Keratinocyte (primary cell): ENCODE measurements at places on chromosomes 3 and 15. TPM values are rescaled to one million over a fixed set of nuclear protein-coding genes. Genes with fewer than 3 reads are reported as not detected.

- H3K27ac ChIP-seq = no peak overlapping the region
- H3K4me1 ChIP-seq = no peaks in the 10 kb centered on the region
- H3K4me3 ChIP-seq = no peak overlapping the region
Observed at GRCh38 chr15:96699871-96700401, 369.4 kb downstream of the NR2F2 start.

GRCh38 chr3:171378586-171378985 is 81.6 kb downstream of the TNIK start:
- no peak for DNase-seq
- H3K27me3 ChIP-seq = no peaks in the 10 kb centered on the region
- H3K36me3 ChIP-seq = no peaks in the 10 kb centered on the region
- no peak overlapping the region for H3K27ac ChIP-seq
- peaks cover 22% of the 10 kb centered on the region for H3K4me1 ChIP-seq
- no peak overlapping the region for H3K4me3 ChIP-seq

DNA sequence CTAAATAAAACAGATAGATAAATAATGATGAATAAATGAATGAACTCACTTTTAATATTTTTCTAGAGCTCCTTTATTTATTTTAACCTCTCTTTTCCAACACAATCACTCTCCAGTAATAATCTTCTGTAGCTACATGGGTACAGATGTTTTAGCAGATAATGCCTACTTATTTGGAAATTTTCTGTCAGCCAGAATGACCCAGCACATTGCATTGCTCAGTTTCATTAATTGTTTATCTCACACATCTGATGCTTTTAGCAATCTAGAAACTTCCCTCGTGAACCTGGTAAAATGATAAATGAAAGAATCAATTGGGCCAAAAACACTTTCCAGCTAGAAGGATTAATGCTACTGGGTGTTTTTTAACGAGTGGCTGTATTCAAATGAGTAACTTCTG is 14.9 kb upstream of the MYH15 start:
- no peaks in the 10 kb centered on the region for H3K36me3 ChIP-seq
- no peak for DNase-seq
- H3K27ac ChIP-seq = no peak overlapping the region
- no peak overlapping the region for H3K4me3 ChIP-seq
- H3K4me1 ChIP-seq = no peaks in the 10 kb centered on the region

DNA sequence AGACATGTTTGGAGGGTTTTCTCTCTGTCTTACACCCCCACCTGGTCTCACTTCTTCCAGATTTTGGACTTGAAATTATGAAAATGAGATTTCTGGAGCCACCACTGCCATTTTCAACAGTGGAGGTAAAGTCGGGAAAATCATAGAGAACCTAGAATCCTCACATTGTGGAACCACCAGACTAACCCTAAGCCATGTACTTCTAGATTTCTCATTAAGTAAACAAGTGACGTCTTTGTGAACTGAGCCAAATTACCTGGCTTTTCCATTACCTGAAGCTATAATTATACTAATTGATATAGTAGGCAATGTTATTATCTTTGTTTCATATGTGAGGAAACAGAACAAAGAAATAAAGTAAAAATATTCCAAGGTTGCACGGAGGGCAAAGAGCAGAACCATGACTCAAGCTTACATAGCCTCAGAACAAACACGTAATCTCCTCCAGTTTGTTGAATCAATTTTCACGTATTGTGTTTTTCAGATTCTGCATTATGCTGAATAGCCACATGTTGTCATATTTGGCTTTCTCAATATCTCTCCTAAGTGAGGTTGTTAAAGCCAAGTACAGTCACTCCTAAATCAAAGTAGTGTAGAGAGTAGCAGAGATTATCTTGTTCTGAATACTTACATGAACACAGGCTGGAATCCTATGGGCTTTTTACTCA is 101.3 kb upstream of the CMC1 start:
- H3K27ac ChIP-seq = no peak overlapping the region
- no peak for DNase-seq
- H3K36me3 ChIP-seq = no peaks in the 10 kb centered on the region
- peaks cover 2% of the 10 kb centered on the region for H3K27me3 ChIP-seq
- no peaks in the 10 kb centered on the region for H3K4me1 ChIP-seq

DNA sequence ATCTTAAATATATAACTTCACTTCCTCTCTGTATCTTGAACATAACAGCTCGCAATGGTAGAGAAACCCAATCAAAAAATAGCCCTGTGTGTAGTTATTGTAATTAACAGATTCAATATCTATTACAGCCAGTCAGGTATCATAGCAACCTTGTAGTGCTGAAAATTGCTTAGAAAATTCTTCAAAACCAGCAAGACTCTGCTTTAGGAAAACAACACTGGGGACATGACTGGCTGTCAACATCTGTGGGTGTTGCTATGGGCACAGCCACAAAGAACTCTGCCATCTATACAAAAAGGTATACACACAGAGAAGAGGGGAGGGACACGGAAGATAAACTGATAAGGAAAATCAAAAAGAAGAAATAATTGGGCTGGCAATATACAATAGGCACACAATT is 101.2 kb downstream of the WDR72 start:
- no peaks in the 10 kb centered on the region for H3K36me3 ChIP-seq
- H3K27me3 ChIP-seq = no peaks in the 10 kb centered on the region
- no peak for DNase-seq
- no peak overlapping the region for H3K27ac ChIP-seq
- H3K4me1 ChIP-seq = no peaks in the 10 kb centered on the region

DNA sequence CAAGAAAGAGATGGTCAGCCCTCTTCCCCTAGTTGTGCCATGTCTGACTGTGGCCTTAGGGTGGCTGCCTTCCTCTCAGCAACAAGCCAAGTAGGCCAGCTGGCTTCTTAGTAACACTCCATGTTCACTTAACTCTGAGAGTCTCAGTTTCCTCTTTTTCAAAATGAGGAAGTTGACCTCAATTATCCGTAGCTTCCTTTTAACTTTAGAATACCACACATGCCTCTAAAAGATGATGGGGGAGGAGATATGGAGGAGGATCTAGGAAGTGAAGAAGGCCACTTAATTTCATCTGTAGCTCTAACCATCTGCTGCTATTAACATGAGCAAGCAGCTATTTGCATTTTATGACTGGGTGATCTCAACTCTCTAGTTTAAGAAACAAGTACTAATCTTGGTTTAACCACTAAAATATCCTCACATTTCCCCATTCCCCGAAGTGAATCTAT is 32.9 kb downstream of the CD200R1L start:
- H3K36me3 ChIP-seq = no peaks in the 10 kb centered on the region
- no peaks in the 10 kb centered on the region for H3K27me3 ChIP-seq
- no peak overlapping the region for H3K27ac ChIP-seq

DNA sequence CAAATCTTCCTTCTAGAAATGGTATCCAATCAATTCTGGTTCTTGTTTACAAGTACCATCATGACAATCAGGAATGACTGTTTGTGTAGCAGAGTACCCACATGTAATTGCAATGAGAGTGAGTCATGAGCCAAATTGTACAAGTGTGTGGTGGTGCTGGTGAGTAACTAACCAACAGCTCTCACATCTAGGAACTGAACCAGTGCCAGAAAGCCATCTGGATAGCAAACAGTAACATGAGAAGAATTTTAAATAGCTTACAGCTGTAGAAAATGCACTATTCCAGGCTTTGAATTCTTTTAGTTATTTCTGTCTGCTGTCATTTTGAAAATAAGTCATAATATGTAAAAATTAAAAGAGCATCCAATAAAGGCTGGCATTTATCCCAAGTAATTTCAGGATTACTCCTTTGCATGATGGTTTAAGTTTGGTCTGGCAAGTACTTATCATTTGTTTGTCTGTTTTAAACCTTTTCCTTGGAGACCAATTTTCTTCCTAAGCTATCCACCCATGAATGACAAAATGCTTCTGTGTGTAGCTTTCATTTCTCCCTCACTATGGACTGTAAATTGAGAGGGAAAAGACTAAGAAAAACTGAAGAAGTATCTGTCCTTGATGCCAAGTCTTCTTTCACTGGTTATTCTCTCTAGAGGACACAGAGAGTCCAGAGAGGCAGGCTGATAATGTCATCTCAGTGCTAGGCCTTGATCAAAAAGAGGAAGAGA is 60.0 kb downstream of the PIK3CB start:
- H3K4me1 ChIP-seq = peaks cover 27% of the 10 kb centered on the region
- peaks cover 3% of the 10 kb centered on the region for H3K36me3 ChIP-seq
- peak; percentile 91 for DNase-seq
- H3K4me3 ChIP-seq = no peak overlapping the region

GRCh38 chr15:88693191-88693590 is 54.4 kb downstream of the ISG20 start:
- H3K4me3 ChIP-seq = no peak overlapping the region
- no peak for DNase-seq
- H3K36me3 ChIP-seq = no peaks in the 10 kb centered on the region
- no peak overlapping the region for H3K27ac ChIP-seq

GRCh38 chr3:150345021-150345538 is 63.0 kb upstream of the TSC22D2 start:
- H3K4me3 ChIP-seq = peak overlapping the region; percentile 26
- peak overlapping the region; percentile 88 for H3K27ac ChIP-seq
- H3K27me3 ChIP-seq = no peaks in the 10 kb centered on the region
- peaks cover 61% of the 10 kb centered on the region for H3K4me1 ChIP-seq
- no peaks in the 10 kb centered on the region for H3K36me3 ChIP-seq
- DNase-seq = peak; percentile 95

- H3K27ac ChIP-seq = no peak overlapping the region
- H3K36me3 ChIP-seq = no peaks in the 10 kb centered on the region
- H3K4me3 ChIP-seq = no peak overlapping the region
- no peak for DNase-seq
Observed at GRCh38 chr15:23616536-23616935, 31.1 kb downstream of the MAGEL2 start.

DNA sequence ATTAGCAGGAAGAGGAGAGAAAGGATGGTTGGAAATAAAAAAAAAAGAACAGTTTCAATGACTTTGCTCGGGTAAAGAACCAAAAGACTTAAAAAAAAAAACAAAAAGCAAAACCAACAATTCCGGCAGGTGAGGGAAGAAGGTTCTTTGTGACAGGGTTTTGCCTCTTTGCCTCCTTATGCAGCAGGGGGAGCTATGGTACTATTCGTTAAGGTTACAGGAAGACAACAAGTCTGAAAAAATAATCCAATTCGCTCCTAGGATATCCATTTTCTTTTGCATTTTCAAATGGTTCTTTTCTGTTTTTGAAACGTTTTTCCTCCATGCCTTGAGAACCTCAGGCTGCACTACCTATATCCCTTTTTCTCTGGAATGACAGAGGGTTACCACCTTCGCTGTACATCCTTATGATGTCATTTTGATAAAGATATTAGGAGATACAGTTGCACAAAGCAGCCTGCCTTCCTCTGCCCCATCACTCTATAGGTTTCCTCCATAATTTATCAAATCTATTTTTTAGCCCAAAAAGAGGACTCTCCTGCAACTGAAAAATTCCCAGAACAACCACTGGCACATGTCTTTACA is 55.0 kb downstream of the CFAP20DC start:
- H3K36me3 ChIP-seq = no peaks in the 10 kb centered on the region
- no peak overlapping the region for H3K4me3 ChIP-seq
- peaks cover 30% of the 10 kb centered on the region for H3K4me1 ChIP-seq
- DNase-seq = peak; percentile 25

SAMMSON gene
- polyA plus RNA-seq = not detected in 3 replicates

SI gene
- polyA plus RNA-seq = not detected in 3 replicates

ZBED2 gene
- polyA plus RNA-seq = 81.8 to 124 TPM (median 120 TPM) in 3 replicates

TLR9 gene
- polyA plus RNA-seq = not detected in 3 replicates
